ENCODE measurements at places on chromosomes 3 and 15. TPM values are rescaled to one million over a fixed set of nuclear protein-coding genes. Genes with fewer than 3 reads are reported as not detected.

Gene LSG1
- 38.4 TPM for total RNA-seq

Gene EPHB3
- 3.9 TPM for total RNA-seq

Gene PPM1L
- under 0.01 TPM for total RNA-seq

Gene GXYLT2
- 13.9 TPM for total RNA-seq

Gene RBM15B
- 48.4 TPM for total RNA-seq

Gene GHSR
- total RNA-seq: not detected

Measured in G401 (cell line).